ENCODE measurements at places on chromosomes 2 and 18.

DNA sequence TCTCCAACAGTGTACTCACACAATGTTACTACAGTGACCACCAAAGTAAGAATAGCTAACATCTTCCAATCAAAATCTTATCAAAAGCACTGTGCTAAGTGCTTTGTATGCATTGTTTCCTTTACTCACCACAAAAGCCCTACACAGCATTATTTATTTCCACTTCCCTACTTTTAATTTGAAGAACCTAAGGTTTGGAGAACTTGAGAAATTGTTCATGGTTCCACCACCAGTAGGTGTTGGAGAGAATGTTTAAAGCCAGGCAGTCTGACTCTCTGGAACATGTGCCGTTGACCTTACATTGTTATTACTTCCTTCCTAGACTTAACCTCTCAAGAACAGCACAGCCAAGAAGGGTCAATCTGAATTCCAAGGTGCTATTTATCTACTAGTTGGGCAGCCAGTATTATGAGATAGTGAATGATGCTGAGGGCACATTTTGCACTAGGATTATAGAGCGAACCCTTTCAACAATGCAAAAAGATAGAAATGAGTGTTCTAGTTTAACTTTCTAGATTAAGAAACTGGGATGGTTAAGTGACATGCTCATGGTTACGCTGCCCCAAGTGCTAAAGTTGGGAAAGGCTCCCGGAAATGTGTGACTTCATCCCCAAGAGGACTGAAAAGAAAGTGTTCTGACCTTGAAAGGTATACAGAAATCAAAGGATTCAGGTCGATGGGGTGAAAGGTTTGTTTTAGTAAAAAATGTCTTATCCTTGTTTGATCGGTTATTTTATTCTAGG lies 55.2 kb upstream of the FAM136A start:
- DNase-seq: no peak

DNA sequence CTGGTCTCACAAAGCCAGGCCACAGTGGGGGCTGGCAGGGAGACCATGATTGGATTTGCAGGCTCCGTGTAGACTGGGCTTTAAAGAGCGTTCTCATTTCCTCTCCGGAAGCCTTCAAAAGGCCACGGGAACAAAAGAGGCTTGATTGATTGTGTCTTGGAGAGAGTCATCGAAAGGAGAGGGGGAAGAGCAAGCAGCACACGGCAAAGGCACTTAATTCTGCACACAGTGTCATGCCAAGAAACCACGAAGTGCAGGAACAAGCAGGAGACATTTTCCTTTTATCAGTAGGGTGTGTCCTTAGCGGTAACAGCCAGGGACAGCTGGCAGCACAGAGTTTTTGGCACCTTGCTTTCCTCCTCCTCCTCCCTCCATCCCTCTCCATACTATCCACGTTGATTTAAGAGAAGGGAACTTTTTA lies 47.7 kb downstream of the GLI2 start:
- no peak for DNase-seq

DNA sequence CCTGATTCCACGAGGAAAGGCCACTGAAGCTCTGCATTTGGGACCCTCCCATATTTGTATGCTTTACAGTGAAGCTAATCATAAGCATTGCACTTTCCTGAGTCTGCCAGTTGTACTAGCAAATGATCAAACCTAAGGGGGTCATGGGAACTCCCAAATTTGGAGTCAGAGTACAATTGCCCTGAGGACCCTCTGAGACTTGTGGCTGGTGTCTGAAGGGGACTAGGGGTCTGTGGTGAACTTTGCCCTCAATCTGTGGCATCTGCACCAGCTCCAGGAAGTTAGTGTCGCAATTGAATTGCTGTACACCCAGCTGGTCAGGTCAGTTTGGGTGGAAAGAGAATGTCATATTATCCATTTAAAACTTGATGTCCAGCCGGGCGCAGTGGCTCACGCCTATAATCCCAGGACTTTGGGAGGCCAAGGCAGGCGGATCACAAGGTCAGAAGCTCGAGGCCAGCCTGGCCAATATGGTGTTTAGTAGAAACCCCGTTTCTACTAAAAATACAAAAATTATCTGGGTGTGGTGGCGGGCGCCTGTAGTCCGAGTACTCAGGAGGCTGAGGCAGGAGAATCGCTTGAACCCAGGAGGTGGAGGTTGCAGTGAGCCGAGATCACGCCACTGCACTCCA lies 18.1 kb downstream of the SOWAHC start:
- no peak for DNase-seq

GRCh38 chr2:36889795-36890194 lies 76.5 kb downstream of the STRN start:
- DNase-seq: no peak

Data from activated T-cell treated with anti-CD3 and anti-CD28 coated beads for 1 hour (primary cell).